PC-9 (cell line): ENCODE measurements at places on chromosomes 1 and 21.
A peak's percentile ranks its signal among the peaks of the same experiment; 100 is the strongest.

GRCh38 chr1:13807209-13807608, 107.2 kb downstream of the PRDM2 start:
- DNase-seq, result no peak

GRCh38 chr1:47443530-47444296, 5.9 kb downstream of the FOXD2 start:
- no peak for DNase-seq

GRCh38 chr1:29179641-29180184, 2.0 kb downstream of the SRSF4 start:
- DNase-seq, result peak; percentile 47

GRCh38 chr1:83813576-83813975, 185.4 kb downstream of the TTLL7 start:
- no peak for DNase-seq

GRCh38 chr1:147264158-147264768, 21.8 kb downstream of the CHD1L start:
- no peak for DNase-seq

- DNase-seq, result no peak
These were observed 6.6 kb downstream of the SDC3 start for GRCh38 chr1:30901798-30902581.

- peak; percentile 46 for DNase-seq
These were observed at the start of gene GLIS1 for GRCh38 chr1:53739109-53739681. TSS of gene GLIS1 (minus strand) at chr1:53739164. CDS start at chr1:53738064, 1,100 bp downstream.

DNA sequence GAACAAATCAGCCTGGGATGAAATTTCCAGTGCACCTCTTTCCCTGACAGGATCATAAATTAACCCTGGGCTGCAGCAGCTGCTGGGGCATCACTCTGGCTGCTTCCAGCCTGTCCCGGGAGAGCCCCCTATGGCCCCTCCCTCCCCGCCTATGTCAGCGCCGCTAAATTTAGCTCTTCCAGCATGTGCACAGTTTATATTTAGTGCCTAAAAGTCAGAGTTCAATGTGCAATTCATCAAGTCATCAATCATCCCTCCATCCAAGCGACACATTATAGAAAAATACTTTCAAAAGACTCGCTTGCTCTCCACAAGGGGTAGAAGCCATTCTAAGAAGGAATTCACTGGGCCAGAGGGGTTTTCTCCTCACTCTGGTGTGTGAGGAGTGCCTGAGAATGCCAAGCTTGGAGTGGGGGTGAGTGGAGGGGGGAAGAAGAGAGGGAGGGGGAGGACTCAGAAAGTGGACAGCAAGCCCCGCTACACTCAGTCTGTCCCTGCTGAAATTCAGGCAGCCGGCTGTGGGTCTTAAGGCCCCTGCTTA, 37.4 kb downstream of the XCL1 start:
- no peak for DNase-seq

- peak; percentile 25 for DNase-seq
These were observed 414 bp downstream of the GPR153 start for GRCh38 chr1:6260433-6260934.

- no peak for DNase-seq
These were observed 161.2 kb downstream of the HMCN1 start for GRCh38 chr1:185895208-185895900.

DNA sequence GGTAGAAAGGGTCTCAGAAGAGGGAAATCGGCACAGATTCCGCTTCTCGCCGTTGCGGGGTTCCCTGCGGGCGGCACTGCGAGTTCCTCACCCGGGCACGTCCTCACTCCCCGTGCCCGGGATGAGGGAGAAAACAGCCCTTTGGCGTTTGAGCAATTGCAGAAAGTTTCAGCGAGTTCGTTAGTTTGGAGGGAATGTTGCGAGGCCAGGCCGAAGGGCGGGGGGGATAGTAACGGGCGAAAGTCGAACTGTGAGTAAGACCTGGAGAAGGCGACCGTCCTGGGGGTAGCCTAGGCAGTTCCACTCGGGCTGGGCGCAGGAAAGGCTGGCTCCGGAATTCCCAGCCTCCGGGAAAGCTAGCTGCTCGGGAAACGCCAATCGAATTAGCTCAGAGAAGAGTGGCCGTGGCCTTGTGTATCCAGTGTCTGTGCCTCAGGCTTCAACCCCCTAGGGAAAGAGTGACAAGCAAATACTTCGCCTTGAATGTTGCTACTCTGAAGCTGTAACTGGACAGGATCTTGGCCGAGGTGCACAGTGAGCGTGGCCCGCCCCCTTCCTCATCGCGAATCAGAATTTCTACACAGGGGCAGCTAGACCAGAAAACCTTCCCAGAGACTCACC, 787 bp downstream of the PTGFR start:
- DNase-seq, result peak; percentile 10

- DNase-seq, result no peak
These were observed 108.9 kb downstream of the CRYAA start for GRCh38 chr21:43277481-43278351.

GRCh38 chr1:119632841-119633240, 15.2 kb downstream of the ZNF697 start:
- DNase-seq, result no peak

DNA sequence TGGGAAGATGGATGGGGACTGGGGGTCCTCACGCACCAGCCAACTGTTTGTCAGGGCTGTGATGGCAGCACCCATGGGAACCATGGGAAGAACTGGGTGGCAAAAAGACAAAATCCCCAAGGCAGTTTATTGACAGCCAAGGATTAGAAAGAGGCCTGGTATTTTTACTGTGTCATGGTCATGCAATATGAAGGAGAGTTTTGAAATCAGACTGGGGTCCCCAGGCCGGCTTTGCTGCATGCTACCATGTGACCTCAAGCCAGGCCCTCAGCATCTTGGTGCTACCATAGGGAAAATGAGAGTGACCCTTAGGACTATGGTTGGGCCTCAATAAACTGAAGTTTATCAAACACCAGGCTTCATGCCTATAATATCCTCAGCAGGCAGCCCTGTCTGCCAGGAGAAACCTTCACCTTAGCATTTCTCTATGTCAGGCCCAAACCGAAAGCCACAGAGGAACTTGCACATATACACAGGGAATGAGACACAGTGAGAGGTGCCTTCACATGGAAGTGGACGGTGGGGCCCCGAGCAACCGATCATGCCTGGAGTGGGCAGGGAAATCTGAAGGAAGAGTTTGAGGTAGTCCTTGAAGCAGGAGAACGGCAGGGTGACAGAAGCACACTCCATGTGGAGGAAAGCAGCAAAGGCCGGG, 203.2 kb downstream of the HIVEP3 start:
- DNase-seq, result no peak
